ENCODE measurements at places on chromosomes 7 and 10.

DNA sequence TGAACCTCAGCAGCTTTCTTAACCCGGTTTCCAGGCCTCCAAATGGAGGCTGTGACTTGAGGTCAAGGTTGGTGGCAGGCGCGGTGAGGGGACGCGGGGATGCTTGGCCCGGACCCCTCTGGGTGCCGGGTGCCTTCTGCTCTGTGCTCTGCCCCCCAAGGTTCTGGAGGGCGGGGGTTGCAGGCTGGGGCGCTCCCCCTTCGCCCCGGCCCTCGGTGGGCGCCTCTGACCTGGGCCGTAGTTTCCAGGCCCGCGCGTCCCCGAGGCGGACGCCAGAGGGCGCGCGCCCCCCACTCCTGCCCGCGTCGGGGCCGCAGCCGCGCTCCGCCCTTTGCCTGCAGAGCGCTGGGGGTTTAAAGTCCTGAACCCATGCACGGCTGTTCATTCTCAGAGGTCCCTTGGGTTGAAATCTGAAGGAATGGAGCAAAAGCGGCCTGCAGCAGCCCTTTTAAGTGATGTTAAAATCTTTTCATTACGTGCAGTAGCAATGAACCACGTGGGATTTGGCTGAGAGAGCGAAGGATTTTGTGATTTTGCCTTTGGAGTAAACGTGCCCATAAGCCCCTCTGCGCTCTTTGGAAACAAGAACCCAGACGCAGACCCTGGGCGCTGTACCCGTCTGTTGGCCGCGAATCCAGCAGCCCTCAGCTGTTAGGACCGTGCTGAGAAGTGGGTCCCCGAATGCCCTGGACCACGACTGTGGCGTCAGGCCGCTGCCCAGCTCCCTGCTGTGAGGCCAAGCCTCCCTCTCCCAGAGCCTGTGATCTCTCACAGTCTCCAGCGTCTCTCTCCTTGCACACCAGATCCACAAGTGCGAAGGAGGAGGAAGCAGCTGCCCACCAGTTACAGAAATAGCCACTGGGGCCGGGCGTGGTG is 135.0 kb downstream of the ACTR3B start:
- DNase-seq: peak; percentile 93

DNA sequence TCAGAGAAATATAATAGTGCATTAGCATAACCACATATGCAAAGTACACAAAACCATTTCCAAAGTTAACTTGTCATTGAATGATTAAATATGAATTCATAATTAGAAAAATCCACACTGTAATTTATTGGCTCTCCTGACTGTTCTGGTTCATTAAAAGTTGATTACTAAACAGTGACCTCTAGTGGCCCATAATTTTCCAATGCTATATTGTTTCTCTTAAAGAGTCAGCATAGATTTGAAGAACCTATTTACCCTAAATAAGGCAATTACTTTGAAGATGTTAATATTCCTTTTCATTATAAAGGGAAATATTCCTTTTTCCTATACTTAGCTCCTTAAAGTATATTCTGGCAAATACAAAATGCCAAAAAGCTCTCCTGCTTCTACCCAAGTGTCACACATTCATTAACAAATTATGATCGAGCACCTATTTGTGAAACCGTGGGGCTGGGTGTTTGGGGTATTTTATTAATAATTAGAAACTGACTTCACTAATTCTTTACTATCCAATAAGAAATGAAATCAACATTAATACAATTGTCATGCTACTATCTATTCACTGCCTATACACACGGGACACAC is 86.2 kb downstream of the HIBADH start:
- DNase-seq: peak; percentile 17

GRCh38 chr10:74451127-74451829 is 300.3 kb downstream of the ADK start:
- DNase-seq: no peak

DNA sequence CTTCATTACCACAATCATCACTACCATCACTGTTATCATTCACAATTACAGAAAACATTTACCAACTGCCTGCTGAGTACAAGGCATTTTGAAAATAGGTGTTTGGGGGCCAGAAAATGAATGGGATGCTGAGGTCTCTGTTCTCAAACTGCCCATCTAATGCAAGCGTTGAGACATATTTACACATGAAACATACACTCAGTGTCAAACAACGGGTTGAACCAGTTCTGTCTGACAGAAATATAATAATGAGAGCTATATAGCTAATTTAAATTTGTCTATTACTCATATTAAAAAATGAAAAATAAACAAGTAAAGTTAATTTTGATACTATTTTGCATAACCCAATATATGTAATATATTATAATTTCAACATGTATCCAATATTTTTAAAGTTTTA is 303.1 kb downstream of the KCNMA1 start:
- DNase-seq: no peak

DNA sequence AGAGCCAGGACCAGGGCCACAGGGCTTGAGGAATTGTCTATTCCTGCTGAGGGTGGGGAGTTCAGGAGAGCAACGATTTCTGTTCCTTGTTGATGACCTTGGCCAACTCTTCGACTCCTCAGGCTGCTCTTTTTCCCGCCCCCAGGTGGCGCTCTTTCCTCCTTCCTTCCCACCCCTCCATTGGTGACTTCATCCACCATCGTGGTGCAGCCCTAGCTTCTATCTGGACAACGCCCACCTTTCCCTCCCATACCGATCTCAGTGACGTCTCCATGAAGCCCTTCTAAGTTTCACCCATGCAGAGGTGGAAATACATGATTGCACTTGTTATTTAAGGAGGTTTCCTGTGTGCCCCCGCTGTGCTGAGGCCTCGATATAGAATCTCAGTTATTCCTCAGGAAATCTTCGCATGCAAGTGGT is 22.1 kb upstream of the CARD11 start:
- DNase-seq: peak; percentile 83

DNA sequence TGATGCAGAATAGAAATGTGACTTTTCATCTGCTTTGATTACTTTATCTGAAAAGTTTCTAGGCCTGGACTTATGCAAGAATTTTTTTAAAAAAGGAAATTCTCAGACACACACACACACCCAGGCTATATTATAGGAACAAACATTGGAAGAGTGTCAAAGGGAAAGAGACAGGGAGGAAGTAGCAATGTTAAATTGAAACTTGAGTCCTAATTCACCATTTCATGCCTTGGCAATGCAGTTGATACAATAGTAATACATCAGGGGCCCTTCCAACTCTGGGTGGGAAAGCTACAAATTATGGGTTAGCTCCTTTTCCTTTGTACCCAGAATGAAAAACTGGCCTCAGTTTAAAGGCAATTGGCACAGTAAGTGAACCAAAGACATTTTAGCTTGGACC is 258.0 kb upstream of the LYZL1 start:
- DNase-seq: no peak

- no peak for DNase-seq
Measured at GRCh38 chr7:131587315-131587923, 31.0 kb upstream of the PODXL start.

DNA sequence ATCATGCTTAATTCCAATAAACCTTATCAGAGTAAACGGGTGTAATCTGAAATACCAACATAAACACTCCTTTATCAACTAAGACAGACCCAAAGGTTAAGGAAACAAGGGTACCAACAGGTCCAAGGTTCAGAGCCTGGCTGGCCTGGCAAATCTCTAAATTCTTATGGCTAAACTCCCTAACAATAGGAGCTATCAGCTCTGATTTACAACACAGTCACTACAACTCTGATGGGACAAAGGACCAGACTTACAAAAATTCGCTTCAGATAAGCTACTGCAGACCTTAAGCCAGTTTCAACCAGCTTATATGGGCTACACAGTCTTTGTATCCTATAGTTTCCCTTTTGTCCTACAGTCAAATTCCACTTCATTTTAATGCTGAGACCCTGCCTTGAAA is 381.9 kb downstream of the ZWINT start:
- DNase-seq: peak; percentile 14

- DNase-seq: no peak
Measured at GRCh38 chr10:48608976-48609375, 4.1 kb upstream of the ARHGAP22 start.

DNA sequence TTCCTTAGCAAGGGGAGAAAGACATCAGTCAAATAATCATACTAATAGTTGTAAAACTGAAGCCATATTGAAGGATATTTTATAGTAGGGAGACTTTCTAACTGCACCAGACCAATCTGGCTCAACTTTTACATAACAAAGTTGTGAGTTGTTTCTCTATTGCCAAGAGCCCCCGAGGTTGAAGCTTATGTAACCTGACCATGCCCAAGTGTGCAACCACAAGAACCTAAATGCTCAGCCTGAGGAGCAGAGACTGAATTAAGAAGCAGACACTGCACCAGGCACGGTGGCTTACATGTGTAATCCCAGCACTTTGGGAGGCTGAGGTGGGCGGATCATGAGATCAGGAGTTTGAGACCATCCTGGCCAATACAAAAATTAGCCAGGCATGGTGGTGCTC is 77.3 kb upstream of the ARMC3 start:
- DNase-seq: no peak

DNA sequence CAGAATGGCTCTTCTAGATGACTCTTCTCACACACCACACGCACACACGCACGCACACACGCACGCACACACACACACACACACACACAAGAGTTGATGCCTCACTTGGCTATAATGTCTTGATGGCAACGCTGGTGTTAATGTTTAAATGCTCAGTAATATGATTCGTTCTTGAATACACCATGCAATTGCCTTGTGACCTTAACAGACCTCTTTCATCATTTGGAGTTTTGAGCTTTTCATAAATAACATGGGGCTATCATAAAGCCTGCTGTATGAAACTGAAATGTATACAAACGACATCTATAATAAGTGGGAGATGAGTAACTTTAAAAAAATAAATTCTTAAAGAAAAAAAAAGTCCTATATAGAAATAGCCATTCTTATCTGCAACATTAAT is 8.2 kb downstream of the JCAD start:
- DNase-seq: no peak

GRCh38 chr7:128041203-128041602 is 10.0 kb upstream of the LRRC4 start:
- DNase-seq: no peak

DNA sequence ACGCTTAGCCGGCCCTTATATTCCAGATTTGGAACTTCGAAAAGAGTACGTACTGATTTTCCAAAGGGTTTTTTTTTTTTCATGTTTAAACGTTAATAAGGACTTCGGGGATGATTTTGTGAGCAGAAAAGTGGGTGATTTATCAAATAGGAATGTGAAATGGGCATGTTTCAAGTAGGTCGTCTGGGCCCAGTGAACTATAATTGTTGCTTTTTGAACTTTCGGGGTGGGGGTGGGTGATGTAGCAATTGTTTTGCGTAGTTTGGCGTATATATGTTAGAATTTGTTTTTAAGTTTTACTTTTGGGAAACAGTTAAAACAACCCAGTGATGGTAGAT is 299 bp upstream of the PBLD start:
- no peak for DNase-seq

- DNase-seq: peak; percentile 17
Measured at GRCh38 chr7:143901332-143901667, 676 bp downstream of the TCAF1 start.

GRCh38 chr7:22292531-22292930 is 64.4 kb downstream of the RAPGEF5 start:
- no peak for DNase-seq

- no peak for DNase-seq
Measured at GRCh38 chr7:151809864-151810170, 67.1 kb downstream of the PRKAG2 start.

- no peak for DNase-seq
Measured at GRCh38 chr7:131501930-131502685, 54.3 kb downstream of the PODXL start.

DNA sequence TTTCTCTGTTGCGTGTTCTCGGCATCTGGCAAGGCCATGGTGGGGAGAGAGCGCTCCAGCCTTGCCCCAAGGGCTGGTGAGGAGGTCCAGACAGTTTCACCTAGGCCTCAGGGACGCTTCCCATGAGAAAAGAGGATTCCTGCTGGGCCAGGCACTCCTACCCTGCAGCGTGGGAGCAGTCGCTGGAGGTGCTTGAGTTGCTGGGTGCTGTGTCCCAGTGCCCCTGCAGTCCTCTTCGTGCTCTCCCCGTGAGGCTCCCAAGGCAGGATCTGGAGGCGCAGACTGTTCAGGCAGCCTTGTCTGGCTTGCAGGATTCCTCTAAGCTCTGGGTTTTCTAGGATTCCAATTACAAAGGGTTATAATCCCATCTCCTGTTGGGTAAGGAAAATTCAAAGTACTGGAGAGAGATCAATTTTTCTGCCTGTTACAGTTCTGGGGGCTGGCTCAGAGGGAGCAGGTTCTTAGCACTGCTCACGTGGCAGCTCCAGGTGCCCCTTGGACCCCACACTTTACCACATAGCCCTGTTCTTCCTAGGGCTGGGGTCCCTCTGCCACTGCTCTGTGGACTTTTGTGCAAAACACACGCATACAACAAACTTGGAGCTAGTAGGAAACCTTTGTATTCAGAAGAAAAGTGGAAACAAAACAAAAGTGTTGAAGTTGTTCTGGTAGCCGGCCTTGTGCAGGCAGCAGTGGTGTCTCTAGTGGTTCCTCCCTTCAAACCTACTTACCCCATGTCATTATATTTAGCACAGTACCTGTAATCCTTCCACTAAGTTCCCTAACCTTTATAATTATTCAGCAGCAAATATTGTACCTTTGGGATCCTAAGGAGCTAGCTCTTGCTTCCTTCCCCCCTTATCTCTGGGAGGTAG is 60.5 kb downstream of the CCNY start:
- no peak for DNase-seq

DNA sequence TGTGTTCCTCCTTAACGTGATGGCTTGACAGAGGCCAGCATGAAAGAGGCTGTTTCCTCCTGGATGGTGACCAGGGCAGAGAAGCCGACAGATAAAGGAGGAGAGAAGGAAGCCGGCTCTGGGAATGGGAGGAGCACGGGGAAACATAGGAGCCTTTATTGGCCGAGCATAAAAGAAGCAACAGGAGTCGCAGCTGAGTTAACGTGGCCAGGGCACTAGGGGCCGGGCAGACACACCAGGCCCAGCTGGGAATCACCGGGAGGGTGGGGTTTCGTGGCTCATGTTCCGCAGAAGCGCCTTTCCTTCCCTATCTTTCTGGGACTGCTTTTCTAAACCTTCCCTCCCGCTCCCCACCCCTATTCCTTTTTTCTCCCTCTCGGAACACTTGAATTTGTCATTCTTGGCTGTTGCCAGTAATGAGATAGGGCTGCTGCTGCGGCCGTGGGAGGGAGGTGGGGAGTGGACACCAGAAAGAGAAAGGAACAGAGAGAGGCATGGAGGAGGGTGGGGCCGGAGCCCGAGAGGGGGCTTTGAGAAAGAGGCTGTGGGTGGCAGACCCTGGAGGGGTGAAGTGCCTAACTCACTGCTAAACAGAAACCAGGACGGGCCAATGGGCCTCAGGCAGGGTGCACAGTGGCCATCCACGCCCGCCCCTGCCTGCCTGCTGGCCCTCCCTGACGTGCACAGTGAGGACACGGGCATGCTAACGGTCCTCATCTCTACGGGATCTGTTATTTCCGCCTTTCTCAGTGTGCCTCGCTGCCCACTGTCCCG is 65.2 kb downstream of the COL13A1 start:
- peak; percentile 57 for DNase-seq

- no peak for DNase-seq
Measured at GRCh38 chr7:50685135-50686065, 97.3 kb downstream of the GRB10 start.

GRCh38 chr7:28629216-28629842 is 217.0 kb downstream of the CREB5 start:
- no peak for DNase-seq
